ENCODE measurements at places on chromosomes 3 and 15.

DNA sequence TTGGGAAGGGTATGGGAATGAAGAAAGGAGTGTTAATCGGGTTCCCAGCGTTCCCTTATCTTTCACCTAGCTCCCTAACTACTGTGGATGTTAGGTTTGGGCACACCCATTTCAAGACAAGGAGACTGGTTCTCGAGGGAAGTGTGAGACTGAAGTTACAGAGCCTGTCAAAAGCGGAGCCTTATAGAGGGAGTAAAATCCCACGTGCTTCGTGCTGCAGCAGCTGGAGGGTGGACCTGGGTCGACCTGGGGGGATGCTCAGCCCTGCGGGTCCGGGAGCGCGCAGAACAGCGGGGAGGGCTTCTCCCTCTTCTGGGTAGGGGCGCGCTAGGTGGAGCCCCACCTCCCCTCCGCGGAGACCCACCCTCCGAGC lies 314 bp upstream of the TMED3 start:
- no peak for DNase-seq

DNA sequence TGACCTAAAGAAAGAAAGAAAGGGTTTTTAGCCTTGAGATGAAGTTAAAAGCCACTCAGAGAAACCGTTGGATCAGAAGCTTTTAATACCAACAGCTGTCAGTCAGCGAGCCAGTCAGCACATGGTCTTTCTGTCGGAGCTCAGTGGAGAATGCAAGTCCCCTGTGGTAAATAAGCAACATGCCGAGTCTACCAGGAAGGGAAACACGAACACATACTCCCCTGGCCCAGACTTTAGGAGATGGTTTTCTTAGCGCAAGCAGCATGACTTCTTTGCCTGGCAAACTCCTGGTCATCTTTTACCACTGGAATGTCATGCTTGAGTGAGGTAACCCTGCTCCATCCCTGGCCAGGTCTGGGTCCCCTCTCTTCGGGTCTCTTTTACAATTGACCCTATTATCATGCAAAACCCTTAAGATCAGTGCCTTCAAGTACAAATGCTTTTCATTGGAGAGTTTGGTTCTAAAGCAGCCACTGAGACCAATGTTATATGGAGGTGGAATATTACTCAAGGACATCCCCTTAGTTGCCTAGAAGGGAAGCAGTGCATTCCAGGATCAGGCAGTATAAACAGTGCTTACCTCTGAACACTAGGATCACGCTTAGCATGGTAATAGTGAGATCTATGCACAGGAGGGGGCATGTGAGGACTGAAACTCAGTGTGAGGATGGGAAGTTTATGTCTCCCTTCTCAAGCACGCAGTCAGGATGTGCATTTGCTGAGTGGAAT lies 28.2 kb downstream of the SLCO3A1 start:
- no peak for DNase-seq

- DNase-seq, result no peak
Measured at GRCh38 chr3:46480491-46481195, 15.9 kb upstream of the LTF start.

DNA sequence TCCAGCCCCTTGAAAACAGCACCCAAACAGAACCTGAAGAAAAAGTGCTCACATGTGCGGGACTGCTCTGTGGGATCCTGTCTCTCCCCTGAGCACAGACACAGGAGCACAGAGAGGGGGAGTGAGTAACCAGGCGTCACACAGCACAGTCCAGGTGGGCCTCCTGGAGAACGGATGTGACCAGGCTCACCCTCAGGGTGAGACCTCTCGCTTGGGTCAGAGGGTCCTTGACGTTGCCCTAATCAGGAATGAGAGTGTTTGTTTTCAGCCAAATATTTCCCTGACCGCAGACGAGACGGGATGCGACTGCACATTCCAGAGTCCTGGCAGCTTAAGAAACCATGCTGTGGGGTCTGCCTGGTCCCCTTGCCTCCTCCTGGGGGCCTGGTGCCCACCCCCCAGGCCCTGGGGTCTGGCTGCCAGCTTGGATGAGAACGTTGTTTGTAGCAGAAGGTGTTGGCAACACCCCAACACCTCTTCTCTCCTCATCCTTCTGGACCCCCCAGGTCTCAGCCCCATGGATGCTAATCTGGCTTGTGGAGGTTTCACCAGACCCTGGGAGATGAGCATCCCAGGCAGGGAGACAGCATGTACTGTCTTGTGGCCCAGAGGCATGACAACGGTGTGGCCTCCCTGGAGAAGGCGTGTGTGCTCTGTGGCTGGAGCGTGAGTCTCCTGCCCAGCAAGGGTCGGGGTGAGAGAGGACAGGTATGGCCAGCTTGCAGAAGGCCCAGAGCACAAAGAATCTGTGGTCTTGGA lies 42.1 kb upstream of the SLC6A6 start:
- DNase-seq, result no peak

DNA sequence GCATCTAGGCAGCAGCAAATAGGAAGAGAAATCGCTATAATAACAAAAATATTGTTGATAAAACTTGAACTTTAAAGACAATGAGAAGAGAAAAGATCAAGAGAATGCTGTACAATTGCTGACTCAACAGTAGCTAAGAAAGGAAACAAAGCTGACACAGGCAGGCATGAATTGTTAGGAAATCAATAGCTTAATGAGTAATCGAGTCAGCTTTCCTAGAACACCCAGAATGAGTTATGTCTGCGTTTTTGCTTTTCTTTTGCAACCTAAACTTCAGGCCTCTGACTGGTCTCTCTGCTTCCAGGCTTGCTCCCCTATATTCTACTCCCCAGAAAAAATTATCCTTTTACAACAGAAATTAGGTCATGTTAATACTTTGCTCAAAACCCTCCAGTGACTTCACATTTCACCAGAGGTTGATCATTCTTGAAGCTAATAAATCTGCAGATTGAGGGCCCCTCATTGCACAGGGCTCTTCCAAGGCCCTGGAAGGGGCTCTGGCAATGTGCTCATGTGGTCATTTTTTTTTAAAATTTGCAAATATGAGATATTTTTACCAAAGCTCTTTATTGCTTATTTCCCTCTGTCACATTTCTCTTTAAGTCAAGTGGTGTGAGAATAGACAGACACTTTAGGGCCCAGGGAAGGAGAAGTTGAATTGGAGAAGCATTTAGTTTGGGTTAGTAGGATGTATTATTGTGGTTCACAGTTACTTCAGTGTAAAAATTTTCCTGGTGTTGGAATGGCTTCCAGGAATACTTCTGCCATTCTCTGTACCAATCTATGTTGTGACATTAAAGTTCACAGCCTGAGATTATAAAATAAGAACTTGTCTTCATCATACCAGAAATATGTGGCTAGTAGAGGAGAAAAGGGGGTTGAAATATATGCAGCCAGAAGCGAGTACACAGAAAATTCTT lies 116.3 kb downstream of the TMCO5A start:
- no peak for DNase-seq

- no peak for DNase-seq
Measured at GRCh38 chr15:33370623-33371020, 59.9 kb downstream of the RYR3 start.

- no peak for DNase-seq
Measured at GRCh38 chr3:16362770-16363169, 97.8 kb downstream of the OXNAD1 start.

GRCh38 chr3:46867550-46867898 lies 4.3 kb upstream of the MYL3 start:
- no peak for DNase-seq

DNA sequence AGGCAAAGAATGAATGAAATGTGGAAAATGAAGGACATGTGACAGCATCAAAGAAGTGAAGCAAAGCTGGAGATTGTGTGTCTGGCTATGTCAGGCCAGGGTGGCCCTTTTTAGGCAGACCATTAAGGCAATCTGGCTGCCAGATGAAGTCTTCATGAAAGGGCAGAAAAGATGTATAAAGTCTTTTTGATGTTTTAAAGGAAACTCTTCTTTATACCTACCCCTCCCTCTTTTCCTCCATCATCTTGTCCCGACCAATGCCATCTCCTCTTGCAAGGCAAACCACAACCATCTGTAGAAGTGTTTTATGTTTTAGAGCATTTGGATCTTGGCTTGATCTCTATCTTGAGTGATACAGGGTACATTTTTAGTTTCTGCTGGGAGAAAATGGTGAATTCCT lies 259.2 kb downstream of the LSAMP start:
- DNase-seq, result no peak

DNA sequence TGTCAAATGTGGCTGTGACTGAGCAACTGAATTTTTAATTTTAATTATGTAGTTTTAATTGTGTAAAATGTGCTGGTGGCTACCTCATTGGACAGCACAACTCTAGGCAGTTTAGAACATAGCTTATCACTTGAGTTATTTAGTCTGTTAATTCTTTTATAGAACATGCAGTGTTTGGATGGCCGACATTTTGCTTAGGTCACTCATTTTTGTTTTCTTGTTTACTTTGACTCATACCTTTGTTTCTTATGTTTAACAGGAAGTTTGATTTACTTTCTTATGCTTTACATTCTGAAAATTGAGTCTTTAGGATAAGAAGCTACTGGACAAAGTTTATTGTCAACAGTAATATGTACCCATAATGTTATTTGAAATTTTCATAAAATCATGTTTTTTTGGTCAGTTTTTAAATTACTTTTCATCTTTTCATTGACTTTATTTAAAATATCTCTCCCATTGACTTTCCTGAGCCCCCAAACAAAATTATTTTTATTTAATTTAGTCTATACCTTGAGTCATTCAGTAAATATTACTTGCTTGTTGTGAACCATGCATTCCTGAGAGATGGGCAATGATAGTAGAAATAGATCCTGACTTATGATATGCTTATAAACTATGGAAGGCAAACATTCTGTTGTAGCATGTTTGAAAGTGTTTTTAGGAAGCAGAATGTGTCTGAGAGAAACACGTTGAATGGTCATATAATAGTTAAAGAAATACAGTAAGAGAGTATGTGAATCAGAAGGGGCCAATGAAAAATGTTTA lies 60.6 kb downstream of the TCF12 start:
- DNase-seq, result no peak

- no peak for DNase-seq
Measured at GRCh38 chr3:16264174-16264707, 502 bp downstream of the DPH3 start.

DNA sequence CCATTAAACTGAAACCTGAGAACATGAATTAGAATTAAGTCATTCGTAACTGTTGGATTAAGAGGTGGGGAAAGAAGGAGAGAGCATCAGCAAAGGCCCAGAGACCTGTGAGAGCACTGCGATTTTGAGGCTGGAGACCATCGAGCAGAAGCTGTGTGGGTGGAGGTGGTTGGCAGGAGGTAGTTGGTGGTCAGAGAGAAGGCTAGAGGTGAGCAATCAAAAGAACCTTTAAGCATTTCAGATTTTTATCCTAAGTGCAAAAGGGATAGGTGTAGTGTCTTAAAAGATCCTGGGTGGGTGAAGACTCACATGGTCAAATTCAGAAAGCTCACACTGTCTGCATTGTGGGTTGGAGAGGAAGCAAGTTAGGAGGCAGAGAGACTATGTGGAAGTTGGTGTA lies 65.1 kb upstream of the TEX264 start:
- no peak for DNase-seq

DNA sequence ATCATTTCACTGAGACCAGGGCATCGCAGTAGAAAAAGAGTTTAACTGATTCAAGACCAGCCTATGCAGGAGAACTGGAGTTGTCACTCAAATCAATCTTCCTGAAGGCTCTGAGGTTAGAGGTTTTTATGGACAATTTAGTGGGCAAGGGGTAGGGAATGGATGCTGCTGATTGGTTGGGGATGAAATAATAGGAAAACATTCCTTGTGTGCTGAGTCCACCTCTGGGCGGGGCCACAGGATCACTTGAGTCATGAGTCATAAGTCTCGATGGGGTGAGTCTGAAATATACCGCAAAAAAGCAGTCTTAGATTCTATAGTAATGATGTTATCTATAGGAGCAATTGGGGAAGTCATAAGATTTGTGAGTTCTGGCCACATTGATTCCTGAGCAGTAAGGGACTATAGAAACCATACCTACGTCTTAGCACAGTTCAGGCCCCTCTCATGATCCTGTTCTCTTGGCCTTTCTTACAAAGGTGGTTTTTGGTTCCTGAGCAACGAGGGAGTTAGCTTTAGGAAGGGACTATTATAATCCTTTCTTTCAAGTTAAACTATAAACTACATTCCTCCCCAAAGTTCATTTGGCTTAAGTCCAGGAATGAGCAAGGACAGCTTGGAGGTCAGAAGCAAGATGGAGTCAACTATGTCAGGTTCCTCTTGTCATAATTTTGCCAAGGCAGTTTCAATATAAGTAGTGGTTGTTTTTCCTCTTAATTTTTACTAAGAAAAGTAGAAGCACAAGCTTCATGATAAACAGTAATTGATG lies 2.7 kb upstream of the OPA1 start:
- no peak for DNase-seq

DNA sequence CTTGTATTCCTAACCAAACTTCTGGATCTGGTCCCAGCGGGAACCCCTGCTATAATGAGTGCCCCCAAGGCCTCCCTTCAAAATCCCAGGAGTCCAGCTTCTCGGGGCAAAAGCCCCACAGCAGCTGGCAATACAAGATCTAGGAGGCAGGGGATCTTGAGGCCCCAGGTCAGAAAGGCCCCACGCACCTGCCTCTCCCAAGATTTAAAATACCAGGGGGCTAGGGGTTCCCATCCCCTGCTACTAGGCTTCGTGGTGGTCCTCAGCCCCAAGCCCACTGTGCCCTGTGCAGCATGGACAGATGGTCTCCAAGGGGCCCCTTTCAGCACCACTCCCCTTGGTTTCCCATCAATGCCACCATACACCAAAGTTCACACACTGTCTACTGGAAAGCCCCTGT lies 15.8 kb upstream of the CYP11A1 start:
- DNase-seq, result no peak

Data from activated T-helper 9 cell treated with anti-CD3 and anti-CD28 coated beads, Interleukin-2, amount 50 U/mL, for 16 hours (primary cell).